ENCODE measurements at places on chromosomes 7 and 10.

DNA sequence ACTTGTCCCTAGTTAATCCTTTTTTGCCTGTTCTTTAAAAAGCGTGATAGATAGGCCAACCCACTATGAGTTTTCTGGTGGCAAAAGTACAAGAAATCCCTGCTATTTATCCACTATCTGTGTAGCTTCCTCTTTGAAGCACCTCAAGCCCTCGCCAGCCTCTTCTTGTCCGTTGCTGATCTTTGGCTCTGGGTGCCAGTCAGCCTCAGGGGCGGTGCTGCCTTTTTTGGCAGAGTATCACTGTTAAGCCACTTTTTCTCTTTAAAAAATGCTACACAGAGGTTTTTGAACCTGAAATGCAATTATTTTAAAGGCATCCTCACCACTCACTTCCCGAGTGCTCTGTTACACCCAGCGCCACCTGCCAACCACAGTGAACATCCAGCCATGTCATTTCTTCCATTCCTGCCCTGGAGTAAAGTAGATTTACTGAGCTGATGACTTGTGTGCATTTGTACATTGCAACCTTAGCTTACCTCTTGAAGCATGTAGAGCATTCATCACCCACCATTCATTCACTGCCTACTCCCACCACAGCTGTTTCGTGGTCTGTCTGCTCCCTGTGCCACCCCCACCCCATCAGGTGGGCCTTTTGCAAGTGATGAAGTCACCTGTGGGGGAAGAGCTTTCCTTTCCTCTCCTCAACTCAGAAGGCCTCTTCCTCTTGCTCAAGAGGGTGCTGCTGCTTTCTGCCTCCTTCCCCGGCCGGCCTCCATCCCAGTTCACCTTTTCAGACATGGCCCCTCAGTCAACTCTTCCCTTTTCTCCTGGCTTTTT, 414.2 kb upstream of the GALNT17 start:
- DNase-seq, result no peak

DNA sequence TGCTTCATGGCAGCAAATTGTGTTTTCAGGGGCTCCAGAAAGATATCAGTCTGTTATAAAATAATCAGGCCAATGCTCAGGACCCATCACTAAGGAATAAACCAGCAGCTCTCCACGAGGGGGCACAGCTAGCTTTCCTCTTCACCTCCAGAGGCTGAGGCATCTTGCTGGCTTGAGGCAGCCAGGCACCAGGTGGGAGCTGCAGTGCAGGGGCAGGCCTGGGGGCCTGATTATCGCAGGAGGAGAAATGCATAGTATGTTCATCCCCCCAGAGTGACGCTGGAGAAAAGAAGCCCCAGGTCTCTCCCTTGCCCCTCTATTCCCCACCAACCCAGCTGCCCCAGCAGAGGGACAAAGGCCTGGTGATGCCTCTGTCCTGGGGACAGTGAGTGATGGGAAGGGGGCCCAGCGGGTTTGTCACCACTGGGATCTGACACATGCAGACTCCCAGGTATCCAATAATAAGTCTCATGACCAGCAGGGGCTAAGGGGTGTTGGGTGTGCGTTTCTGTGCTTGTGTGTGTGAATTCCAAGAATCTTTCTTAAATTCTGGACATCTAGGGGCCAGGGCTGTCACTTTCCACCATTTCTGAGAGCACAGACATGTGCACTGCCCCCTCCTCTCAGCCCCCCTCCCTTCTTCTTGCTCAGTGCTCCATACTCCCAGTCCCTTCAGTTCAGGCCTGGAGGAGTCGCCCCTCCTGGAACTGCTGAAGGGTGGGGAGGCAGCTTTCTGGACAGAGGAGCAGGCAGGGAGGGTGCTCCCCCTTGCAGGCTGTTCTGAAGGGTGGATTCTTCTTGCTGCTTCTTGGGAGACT, 128.1 kb upstream of the FAM20C start:
- no peak for DNase-seq

DNA sequence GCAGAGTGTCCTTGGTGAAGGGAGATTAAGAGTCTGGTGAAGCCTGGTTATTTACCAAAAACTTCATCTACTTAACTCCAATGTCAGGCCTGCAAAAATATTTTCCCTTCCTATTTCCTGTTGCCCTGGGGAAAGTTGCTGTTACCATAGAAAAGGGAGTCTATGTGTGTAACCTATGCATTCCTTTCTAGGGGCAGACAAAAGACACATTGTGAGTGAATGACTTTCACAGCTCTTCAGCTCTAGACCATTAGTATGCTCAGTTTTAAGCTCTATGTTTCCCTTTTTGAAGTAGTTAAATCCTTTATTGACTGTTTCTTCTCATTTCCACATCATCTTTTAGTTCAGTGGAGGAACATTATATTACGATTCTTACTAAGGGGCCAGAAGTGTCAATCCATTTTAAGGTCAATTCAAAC, 45.6 kb upstream of the SGCE start:
- no peak for DNase-seq

- DNase-seq, result no peak
These were observed 1.3 kb downstream of the IMMP2L start for GRCh38 chr7:111560773-111561653.

DNA sequence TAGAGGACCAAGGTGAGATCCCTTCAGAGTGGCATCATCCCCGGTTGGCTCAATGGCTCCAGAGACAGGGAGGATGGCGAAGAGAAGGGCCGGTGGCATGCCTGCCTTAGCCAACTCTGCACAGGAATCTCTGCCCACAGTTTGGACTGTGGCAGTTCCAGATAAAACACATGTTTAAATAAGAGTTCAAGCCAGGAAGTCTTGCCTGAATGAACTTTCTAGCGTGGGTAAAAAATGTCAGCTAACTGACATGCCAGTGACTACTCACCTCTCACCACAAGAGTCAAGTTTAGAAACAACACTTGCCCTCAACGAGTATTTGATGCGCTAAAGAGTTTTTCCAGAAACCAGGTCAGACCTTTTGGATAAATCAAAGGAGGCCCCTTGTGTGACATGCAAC, 3.0 kb downstream of the NOD1 start:
- no peak for DNase-seq

GRCh38 chr7:47588704-47589225, 6.9 kb upstream of the TNS3 start:
- DNase-seq, result no peak

DNA sequence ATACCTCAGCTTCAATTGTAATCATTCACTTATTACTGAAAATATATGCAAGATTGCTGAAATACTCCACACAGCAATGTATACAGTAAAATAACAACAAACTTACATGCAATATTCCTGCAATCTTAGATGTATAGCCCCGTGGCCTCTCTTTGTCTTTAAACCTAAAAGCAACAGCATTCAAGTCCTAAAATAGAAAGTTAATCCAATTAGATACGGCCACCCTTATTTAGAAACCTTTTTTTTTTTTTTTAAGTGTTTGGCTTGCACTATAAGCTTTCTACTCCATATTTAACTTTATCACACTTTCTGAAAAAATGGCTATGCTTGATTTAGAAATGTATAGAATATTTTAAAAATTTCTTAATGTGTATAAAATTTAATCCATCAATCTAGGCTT, 67.6 kb downstream of the IDE start:
- no peak for DNase-seq

DNA sequence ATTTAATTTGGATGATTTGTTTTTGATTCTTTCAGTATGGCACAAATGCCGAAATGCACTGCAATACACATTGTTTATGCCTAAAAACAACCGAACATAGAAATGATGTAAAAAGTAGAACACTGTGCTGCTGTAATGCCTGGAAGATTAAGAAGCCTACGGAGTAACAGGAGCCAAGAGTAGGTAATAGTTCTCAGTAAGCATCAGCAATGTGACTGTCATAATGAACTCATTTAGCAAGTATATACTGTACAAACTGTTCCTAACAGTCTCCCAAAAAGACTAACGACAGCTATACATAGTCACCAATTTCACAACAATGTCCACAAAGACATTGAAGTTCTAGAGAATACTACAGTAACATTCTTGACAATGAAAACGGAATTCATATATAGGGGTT, 19.0 kb upstream of the LAMB4 start:
- no peak for DNase-seq

- no peak for DNase-seq
These were observed 84.9 kb downstream of the C10orf105 start for GRCh38 chr10:71634531-71635164.

DNA sequence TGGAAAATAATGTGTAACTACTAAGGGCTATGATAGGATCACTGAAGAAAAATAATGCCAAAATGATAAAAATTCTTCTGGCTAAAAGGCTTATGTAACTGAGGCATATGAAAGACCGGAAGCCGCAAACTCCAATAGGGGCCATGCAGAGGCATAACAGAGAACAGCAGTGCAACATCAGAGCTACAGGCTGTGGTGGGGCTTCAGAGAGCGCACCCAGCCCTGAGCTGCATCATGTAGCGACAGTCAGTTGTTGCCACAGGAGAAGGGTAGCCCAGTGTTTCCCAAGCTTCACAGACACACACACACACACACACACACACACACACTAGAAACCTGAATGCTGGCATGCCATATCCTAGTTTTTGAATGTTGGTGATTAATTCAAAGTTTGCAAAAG, 9.3 kb downstream of the LLCFC1 start:
- no peak for DNase-seq

GRCh38 chr7:97016381-97017191, 8.0 kb downstream of the DLX5 start:
- DNase-seq, result no peak

- no peak for DNase-seq
These were observed 70.0 kb downstream of the SLC25A40 start for GRCh38 chr7:87806150-87806549.

GRCh38 chr10:120456626-120457430, at the start of gene PLPP4:
Gene PLPP4, plus strand, starts transcription at chr10:120457227. Its CDS starts 79 bp downstream, at chr10:120457306.
- DNase-seq, result no peak

DNA sequence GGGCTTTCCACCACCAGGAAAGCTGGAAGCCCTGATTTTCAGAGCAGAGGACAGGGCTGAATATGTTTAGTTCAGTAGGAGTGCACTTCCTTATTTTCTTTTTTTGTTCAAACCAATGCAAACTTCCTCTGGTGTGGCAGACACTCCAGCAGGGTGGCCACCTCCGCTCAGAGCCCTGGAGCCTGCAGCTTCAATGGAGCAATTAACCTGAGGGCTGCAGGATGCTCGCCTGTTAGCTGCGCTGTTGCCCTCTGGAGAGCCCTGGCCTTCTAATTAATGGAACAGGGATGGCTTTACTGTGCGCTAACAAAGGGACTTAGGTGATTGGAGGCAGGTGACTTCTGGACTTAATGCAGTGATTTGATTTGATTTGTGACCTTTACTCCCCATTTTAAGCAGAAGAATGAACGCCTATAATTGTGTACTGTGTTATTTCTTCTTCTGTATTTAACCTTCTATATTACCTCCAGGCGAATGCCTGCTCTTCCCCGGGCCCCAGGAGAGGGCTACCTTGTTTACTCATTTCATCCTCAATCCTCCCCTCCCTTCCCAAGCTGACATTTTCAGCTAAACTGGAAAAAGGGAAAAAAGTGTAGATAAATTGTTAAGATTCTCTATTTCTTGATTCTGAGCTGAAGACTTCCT, 123.0 kb upstream of the CTBP2 start:
- DNase-seq, result no peak

GRCh38 chr10:3948843-3949242, 163.8 kb upstream of the KLF6 start:
- DNase-seq, result no peak

DNA sequence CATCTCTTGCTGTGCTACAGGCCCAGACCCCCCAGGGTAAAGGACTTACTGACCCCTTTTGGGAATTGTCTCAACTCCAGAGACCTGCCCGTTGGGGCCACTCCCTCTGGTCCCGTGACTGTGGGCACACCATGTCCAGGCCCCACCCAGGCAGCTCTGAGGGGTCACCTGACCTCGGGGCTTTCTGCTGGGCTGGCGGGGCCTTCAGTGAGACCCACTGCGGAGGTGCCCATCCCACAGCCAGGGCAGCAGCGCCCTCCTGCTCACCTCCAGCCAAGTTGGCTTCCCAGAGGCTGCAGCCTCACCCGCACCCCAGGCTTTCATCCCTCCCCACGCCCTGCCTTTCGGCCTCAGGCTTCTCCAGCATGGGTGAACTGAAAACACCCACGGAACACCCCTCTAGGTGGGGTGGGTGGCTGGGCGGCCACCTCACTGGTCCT, 147.2 kb downstream of the DNAJB6 start:
- DNase-seq, result no peak

DNA sequence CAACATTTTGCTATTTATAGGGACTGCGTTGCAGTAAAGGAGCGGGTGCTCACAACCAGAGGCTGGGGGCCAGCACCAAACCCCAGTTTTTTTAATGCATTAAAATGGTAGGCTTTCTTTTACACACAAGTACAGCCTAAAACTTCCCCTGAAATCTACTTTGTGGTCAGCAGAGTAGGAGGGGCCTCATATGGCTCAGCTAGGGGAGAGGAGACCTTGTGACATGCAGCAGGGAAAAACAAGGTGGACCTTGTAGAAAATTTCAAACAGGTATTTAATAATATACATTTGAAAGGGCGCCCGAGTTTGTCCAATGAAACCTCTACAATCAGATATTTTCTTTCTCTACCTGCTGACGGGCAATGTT, 1.4 kb downstream of the CCDC136 start:
- no peak for DNase-seq

- no peak for DNase-seq
These were observed 85.2 kb downstream of the SH3PXD2A start for GRCh38 chr10:103770139-103770538.

- no peak for DNase-seq
These were observed 11.0 kb upstream of the PPIF start for GRCh38 chr10:79336276-79336675.

GRCh38 chr7:140810385-140810784, 113.9 kb downstream of the NDUFB2 start:
- DNase-seq, result no peak

- DNase-seq, result no peak
These were observed 8.8 kb downstream of the PODXL start for GRCh38 chr7:131547589-131547988.

GRCh38 chr7:106448992-106449859, 164.4 kb upstream of the NAMPT start:
- no peak for DNase-seq

All from GM12864 (cell line).